ENCODE measurements at places on chromosomes 5 and 9.
A peak's percentile ranks its signal among the peaks of the same experiment; 100 is the strongest.

- no peak for DNase-seq
Observed at GRCh38 chr9:34386656-34387055, 10.0 kb upstream of the MYORG start.

DNA sequence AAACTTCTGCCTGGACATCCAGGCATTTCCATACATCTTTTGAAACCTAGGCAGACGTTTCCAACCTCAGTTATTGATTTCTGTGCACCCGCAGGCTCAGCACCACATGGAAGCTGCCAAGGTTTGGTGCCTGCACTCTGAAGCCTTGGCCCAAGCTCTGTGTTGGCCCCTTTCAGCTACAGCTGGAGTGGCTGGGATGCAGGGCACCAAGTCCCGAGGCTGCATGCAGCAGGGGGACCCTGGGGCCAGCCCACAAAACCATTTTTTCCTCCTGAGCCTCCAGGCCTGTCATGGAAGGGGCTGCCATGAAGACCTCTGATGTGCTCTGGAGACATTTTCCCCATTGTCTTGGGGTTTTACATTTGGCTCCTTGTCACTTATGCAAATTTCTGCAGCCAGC is 49.9 kb downstream of the NFX1 start:
- no peak for DNase-seq

DNA sequence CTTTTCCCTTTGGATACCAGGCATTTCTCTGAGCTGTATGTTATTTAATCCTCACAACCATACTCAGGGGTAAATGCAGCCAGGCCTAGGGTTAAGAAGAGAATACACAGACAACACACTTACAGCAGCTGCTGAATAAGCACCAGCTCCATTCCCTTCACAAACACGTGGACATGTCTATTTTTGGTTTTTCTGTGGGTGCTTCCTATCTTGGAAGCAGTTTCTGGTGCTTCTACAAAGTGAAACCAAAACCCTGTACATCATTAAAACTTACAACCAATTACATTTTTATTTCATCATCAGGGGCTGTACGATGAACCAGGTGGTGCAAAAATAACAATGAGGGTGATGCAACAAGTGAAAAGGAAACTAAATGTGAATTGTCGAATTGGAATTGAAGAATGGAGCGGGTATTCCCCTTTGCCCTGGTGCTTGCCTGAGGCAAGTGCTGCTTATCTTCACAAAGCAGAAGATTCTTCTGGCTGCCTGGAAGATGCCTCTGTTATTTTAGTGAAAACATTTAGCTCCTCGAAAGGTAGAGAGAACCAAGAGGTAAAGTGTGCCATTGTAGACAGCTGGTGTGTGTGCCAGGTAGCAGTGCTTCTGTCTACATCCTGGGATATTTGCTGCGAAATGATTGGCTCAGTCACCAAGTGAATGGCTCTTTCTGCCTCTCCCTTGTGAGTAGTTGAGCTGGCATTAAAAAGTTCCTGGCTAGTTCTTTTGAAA is 18.6 kb upstream of the IFNB1 start:
- peak; percentile 28 for DNase-seq

GRCh38 chr5:114411380-114411931 is 49.6 kb downstream of the KCNN2 start:
- DNase-seq = no peak

- peak; percentile 87 for DNase-seq
Observed at GRCh38 chr5:103452666-103453065, 109.9 kb downstream of the NUDT12 start.

DNA sequence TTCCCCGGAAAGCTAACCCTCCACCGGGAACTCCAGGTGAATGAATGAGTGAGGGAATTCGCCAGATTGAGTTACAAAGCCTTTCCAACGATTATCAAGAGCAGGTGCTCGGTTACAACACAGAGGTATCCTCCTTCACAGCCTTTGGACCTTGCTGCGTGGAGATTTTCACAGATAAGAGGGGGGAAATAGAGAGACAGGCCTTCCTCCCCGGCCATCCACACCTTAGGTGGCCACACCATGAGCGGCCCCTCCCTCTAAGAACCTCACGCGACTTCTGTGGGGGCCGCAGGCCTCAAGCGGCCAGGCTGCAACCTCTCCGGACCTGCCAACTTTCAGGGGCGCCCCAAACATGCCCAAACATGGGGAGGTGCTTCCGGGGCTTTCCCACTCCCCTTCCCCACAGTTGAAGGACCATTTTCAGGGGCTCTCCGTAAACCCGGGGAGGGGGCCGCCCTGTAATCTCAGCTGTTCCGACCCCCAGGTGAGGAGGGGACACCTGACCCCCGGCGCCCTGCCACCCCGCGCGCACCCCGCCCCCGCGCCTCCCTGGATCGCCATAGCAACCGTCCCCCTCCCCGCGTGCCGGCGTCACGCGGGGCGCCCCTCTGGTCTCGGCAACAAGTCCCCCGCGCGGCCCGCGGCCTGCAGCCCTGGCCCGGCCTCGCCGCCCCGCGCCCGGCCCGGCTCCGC is 603 bp downstream of the DENND1A start:
- no peak for DNase-seq

DNA sequence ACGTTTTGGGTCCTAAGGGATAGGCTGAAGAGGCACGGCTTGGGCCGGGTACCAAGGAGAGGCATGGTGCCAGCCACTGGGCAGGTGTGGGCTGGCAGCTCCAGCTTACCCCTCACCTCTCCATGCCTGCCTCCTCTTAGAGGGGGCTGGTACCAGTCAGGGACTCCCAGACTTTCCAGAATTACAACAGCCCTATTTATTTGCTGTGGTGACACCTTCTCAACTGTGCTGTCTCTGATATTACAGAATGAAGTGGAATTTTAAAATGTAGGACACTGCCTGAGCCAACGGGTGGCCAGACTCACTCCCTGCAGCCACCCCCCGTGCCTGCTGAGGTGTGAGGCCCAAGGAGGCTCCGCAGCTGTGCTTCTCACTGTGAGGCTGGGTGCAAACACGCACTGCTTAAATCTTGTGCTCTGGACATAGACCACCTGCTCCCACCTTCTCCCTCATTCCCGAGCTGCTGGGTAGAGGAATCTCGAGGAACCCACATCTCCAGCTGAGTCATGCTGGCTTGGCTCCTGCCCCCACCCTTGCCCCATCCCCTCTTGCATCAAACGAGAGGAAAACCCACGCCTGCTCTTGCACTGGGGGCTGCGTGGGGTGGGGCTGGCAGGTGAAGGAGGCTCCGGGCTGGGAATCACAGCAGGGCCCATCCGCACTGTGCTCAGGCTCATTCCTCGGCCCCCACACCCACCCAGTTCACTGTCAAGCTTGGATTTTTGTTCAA is 47.9 kb downstream of the PRRT1B start:
- no peak for DNase-seq

- no peak for DNase-seq
Observed at GRCh38 chr5:1187234-1187949, 14.0 kb upstream of the SLC6A19 start.

DNA sequence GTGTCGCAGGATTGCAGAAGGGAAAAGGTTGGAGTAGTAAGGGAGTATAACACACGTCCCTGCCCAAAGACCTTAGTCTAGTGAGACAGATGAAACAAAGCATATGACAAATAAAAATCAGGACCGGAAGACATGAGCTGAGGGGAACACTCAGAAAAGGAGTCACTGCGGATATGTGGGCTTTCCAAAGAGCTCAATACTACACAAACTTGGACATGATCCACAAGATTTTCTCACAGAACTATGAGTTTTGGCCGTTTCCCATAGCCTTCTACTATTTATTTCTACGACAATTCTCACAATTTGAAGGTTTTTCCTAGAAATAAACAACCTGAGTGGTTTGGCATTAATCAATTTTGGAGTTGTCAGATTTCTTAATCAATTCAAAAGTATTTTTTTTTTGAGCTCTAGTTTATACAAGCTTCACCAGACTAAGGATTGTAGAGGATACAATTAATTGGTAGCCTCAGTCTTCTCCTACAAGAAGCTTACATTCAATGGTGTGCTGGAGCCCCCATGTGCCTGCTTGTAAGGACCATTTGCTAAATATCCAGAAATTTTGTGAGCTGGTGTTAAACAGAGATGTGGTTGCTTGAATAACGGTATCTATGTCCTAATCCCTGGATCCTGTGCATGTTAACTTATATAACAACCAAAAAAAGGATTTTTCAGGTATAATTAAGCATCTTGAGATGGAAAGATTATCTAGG is 91.4 kb downstream of the ADAMTS12 start:
- no peak for DNase-seq

- no peak for DNase-seq
Observed at GRCh38 chr5:143131972-143132371, 271.5 kb downstream of the NR3C1 start.

- DNase-seq = peak; percentile 88
Observed at GRCh38 chr5:151063142-151063989, 17.5 kb downstream of the TNIP1 start.

- no peak for DNase-seq
Observed at GRCh38 chr9:86354818-86355309, 654 bp upstream of the TUT7 start.

- DNase-seq = peak; percentile 58
Observed at GRCh38 chr5:164302533-164303235, 797.3 kb downstream of the MAT2B start.

GRCh38 chr5:35483191-35483590 is 134.5 kb upstream of the SPEF2 start:
- DNase-seq = no peak

- no peak for DNase-seq
Observed at GRCh38 chr9:98171176-98171925, 21.1 kb downstream of the CORO2A start.

GRCh38 chr5:54902791-54903473 is 82.5 kb downstream of the ESM1 start:
- peak; percentile 63 for DNase-seq

- DNase-seq = no peak
Observed at GRCh38 chr5:155492191-155492590, 478.6 kb downstream of the KIF4B start.

DNA sequence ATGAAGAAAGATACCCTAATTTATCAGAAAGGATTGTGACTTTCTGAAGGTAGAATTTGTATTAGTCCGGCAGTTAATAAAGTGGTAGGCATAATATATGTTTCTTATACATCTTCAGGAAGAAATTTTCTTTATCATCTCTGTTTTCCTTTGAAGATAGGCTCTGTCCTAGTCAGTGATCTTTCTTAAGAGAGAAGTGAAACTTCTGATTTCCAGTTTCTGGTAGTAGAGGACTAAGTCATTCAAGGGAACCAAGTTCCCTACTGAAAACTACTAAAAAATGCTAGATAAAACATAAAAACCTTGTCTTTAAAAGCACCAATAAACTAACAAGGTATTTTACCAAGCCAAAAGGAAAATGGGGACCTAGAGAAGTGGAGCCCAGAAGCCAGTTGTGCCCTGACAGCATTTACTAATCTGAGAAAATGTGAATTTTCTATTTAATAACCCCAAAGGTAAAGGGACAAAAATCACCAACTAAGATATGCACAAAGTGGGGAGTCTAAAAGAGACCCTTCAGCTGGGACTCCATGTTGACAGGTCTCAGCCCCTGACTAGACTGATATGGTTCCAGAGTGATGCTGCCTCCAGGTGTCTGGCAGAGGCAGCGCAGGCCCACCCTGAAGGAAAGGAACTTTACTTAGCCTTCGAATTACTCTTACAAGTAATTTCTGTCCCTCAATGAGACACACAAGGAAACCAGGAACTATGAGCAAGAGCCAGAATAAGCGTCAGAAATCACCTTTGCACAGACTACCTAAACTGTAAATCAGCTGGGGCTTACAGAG is 72.7 kb downstream of the FAM78A start:
- DNase-seq = no peak

- no peak for DNase-seq
Observed at GRCh38 chr9:5764130-5764868, 68.6 kb downstream of the ERMP1 start.

DNA sequence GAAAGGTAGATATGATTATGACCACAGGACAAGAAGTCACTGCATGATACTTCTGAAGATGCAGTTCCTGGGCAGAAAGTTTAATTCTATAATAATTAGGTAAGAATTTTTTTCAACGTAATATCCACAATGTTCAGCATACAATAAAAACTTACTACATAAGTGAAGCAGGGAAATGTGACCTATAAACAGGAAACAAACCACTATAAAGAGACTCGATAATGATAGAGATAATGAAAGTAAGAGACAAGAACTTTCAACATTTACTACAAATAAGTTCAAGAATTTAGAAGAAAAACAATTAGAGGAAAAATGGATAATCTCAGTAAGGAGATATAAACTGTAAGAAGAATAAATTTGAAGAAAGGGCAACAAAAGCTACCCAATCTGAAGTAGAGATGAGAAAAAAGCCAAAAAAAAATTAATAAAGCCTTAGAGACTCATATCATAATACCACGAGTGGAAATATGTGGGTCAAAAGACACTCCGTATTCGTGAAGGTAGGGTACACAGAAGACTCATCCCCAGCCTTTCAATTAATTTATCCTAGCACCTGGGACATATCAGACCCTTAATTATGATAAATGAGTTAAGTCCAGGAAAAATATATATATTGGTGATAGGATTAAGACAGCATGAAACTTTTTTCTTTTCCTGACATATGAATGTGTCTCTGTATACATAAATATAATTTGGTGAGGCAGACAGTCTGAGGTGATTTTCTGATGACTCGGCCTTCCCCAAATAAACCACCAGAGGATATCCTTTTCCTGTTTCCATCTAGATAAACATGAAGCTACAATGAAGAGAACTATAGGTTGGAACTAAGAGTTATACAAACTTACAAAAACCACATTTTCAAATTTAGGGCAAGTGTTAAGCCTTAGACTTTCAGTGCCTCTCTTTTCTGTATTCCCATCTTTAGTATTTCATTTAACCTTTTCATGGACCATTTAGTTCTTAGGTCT is 120.4 kb downstream of the RAPGEF6 start:
- DNase-seq = peak; percentile 59

DNA sequence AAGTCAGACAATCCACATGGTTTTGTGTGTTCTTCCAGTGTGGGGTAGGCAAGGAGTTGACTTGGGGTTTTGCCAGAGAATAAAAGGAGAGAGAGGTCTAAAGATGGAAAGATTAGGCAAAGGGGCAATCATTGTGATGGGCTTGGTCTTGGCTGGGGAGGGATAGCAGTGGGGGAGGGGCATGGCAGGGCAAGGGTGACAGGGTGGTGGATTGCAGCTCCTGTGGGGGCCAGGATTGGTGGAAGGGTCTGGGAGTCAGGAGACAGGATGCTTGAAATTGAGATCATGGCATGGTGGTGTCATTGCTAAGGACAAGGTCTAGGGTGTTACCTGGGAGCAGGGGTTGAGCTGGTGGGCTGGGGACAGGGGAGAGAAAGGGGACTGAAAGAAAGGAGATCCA is 57.6 kb downstream of the ZNF618 start:
- DNase-seq = no peak

GRCh38 chr5:133195250-133195649 is 143.4 kb downstream of the HSPA4 start:
- DNase-seq = no peak

DNA sequence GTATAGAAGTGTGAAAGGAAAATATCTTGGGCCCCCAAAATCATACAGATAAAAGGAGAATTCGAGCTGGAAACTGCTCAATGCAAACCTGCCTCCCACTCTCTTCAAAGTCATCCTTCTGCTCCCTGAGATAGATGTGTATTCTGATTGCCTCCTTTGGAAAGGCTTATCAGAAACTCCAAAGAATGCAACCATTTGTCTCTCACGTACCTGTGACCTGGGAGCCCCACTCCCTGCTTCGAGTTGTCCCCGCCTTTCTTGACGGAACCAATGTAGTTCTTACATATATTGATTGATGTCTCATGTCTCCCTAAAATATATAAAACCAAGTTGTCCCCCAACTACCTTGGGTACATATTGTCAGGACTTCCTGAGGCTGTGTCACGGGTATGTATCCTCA is 163.8 kb downstream of the DIRAS2 start:
- no peak for DNase-seq

Measured in fibroblast of skin of right biceps (primary cell).